CD4-positive, alpha-beta memory T cell (primary cell): ENCODE measurements at places on chromosomes 1 and 21. TPM values are rescaled to one million over a fixed set of nuclear protein-coding genes. Genes with fewer than 3 reads are reported as not detected.
A peak's percentile ranks its signal among the peaks of the same experiment; 100 is the strongest.

The RGS13 gene
- total RNA-seq, result not detected

The ETNK2 gene
- total RNA-seq, result 3.8 TPM

- no peak overlapping the region for H3K4me3 ChIP-seq
- no peak for DNase-seq
- peaks cover 63% of the 10 kb centered on the region for H3K36me3 ChIP-seq
- no peak overlapping the region for H3K27ac ChIP-seq
- H3K27me3 ChIP-seq, result no peaks in the 10 kb centered on the region
Measured at GRCh38 chr21:29033871-29034270, 9.4 kb downstream of the USP16 start.

DNA sequence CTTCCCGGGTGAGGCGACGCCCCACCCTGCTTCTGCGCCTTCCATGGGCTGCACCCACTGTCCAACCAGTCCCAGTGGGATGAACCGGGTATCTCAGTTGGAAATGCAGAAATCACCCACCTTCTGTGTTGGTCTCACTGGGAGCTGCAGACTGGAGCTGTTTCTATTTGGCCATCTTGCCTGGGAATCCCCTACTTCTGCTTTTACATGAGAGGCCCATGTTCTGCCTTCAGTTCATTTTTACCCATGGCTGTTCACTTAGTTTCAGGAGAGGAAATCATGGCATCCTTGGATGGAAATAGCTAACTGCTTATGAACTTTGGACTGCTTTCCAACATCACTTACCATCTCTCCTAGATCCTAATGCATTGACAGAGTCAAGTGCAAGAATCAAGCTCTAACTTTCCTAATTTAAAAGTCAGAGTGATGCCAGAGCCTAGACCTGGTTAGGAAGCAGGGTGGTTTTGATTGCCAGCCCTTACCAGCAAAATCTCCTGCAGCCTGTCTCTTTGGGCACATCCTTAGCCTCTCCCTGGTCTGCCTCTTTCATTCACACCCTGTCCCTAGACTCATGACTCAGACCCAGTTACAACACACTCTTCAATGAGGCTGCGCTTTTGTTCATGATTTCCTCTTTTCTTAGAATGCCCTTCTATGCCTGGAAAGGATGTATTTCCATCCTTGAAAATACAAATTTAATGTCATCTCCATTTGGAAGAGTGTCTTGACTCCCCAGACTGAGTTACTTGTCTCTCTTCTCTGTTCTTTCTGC lies 137.2 kb downstream of the KCTD3 start:
- H3K36me3 ChIP-seq, result no peaks in the 10 kb centered on the region
- DNase-seq, result no peak

DNA sequence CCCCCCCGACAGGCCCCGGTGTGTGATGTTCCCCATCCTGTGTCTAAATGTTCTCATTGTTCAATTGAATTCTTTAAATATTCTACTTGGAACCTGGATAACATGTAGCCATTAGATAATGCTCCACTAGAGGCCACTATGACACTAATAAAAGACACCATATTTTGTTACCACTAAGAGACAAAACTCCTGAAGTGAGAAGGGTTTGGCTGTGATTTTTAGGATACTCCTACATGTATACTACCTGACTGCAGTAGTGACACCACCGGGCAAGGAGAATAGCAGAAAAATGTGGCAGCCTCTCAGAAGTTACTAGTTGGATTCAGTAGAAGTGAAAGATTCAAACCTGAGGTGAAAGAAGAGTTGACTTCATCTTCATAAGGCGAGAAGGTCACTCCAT lies 36.0 kb downstream of the F5 start:
- H3K4me1 ChIP-seq, result no peaks in the 10 kb centered on the region
- no peak overlapping the region for H3K4me3 ChIP-seq
- peak; percentile 55 for DNase-seq
- no peak overlapping the region for H3K27ac ChIP-seq

DNA sequence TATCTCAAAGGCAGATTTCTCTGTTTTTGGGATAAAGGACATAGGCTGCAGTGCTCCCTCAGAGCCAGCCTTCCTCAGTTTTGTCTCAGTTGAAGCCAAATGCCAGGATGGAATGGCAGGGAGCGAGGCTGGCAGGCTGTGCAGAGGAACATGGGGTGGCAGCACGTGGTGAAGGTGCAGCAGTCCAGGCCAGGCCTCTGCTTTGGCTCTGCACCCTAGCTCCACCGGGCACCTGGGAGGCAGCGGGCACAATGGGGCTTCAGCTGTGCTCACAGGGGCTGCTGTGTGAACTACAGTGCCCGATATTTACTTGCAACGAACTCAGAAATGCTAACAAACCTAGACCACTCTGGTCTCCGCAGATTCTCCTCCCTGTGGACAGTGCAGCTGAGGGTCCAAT lies 319.6 kb downstream of the ZNF326 start:
- no peaks in the 10 kb centered on the region for H3K27me3 ChIP-seq
- H3K4me3 ChIP-seq, result no peak overlapping the region
- H3K4me1 ChIP-seq, result no peaks in the 10 kb centered on the region
